Kidney capillary endothelial cell (primary cell): ENCODE measurements at places on chromosomes 4 and X.

DNA sequence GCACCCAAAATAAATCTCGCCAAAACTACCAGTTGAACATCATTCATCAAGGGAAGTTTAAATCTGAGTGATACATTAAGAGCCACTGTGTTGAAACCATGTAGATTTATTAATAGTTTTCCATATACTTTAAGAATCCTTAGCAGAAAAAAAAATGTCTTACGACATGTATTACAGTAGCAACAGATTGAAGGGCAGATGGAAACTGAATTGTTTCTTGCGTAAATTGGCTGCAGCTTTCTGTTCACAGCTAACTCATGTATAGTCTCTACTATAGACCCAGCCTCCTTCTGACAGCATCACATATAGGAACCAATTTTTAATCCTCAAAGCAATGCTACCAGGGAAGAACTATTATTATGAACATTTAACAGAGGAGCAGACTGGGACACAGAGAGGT, 195.2 kb upstream of the PUDP start:
- no peak for DNase-seq

DNA sequence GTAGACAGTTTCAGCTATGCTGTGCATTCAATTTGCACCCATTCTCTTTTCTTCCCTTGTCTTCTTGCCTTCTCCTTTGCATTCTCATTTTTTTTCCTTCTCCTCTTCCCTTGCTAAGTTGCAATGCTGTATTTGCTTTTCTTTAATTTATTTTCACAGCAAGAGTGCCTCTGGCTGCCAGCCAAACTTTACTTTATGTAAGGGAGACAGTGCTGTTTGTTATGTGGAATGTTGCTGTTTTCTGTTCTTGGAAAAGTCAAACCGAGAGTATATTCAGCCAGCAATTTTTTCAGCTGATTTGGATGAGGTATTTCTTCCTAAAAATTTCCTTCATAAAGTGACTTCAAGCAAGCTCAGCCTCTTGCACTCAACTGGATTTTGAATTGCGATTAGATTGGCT, 1293.4 kb downstream of the ARAP2 start:
- no peak for DNase-seq

DNA sequence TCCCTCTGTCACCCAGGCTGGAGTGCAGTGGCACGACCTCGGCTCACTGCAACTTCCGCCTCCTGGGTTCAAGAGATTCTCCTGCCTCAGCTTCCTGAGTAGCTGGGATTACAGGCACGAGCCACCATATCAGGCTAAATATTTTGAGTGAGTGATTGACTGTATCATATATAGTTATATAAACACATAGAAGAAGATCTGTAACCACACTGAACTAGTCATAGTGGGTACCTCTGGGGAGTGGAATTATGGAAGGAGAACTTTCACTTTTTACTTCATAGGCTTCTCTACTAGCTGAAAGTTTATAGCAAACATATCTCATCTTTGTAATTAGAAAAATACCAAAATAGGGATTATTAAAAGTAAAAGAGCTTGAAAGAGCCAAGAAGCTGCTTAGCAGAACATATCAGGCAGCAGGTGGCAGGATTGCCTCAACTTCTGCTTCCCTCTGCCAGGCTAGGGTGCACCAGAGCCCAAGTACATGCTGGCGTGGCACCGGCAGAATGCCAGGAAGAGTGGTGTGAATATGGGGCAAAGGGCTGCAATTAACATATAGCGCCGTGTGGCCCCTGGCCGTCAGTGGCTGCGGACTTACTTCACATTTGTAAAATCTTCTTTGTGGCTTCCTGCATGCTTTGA, 39.5 kb upstream of the CD40LG start:
- DNase-seq: peak; percentile 11

GRCh38 chrX:44428989-44429627, 85.6 kb upstream of the EFHC2 start:
- no peak for DNase-seq

DNA sequence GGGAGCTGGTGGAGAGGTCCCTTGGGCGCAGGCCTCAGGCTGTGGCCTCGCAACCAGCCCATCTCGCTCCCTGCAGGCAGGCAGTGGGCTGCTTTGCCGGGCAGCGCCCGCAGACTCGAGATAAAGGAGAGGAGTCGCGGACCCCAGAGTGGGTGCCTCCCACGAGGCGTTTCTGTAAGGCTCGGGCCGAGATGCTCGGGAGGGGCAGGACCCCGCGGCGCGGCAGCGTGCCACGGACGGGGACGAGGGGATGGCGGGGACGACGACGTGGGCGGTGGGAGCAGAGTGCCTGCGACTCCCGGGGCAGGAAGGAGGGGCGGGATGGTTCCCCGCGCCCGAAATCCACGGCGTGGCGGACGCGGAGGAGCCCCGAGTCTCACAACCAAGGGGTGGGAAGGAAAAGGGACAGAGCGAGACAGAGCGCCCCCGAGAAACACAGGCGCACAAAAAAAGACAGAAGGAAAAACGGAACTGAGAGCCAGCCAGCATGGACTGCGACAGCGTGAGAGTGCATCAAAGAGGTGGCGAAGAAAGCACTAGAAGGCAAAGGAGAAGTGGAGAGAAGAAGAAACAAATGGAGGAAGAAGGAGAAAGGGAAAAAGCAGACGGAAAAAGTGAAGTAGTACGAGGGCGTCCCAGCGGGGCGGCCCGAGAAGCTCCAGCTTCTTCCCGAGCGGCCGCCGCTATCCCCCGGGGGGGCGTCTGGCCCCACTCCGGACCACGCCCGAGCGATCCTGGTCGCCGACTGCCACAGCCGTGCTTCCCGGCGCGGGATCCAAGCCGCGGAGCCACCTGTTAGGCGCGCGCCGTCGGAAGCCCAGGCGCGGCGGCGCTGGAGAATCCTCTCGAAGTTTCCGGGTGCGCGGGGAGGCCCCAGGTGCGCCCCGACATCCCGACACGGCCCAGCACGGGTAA, 1.5 kb downstream of the BEND4 start:
- no peak for DNase-seq

DNA sequence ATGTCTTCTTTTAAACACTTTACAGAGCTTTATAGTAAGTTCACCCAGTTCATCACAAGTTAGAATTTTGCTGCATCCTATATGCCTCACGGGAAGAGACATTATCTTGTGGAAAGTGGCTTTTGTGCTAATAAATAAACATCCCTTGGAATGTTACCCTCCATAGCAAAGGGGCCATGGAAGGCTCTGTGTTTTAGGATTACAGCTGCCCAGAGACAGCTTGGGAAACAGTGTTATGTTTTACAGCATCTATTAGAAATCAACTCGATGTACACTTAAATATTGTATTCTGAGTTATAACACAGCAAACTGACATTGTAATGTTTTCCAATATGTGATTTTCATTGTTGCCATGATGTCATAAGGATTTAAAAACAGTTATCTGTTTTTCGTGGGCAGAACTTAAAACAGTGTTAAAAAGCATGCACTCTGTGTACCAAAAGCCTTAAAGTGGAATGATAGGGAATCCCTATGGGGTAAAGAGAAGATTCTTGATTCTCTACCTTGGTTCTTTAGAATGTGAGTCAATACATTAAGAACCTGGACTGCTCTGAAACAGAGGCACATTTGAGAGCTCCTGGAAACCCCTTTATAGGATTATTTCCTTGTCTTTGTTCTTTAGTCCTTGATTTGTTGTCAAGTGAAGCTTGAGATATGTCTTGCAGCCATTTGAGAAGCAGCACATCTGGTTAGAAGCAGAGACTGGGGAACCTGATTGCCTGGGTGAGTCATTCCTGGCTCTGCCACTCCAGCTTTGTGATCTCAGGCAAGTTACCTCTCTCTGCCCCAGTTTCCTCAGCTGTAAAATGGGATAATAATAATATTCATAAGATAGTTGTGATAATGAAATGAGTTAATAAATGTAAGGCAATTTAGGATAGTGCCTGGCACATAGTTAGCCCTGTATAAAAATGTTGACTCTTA, 41.6 kb downstream of the ARHGAP10 start:
- DNase-seq: peak; percentile 39

DNA sequence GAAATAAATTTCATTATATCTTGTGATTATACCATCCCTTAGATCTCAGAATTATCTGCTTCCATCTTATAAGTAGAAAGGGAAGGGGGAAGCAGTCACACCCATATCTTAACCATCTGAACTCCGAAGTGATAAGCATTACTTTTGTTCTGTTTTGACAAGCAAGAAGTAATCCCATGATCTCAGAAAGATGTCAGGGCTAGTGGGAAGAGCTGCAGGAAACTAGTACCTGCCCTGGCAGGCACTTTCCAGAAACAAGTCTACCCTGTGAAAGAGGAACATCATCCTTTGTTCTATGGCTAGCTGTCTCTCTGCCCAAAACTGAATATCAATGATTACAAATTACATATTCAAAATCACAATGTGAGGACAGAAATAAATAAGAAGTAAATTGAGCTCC, 244.4 kb downstream of the SPOCK3 start:
- no peak for DNase-seq

DNA sequence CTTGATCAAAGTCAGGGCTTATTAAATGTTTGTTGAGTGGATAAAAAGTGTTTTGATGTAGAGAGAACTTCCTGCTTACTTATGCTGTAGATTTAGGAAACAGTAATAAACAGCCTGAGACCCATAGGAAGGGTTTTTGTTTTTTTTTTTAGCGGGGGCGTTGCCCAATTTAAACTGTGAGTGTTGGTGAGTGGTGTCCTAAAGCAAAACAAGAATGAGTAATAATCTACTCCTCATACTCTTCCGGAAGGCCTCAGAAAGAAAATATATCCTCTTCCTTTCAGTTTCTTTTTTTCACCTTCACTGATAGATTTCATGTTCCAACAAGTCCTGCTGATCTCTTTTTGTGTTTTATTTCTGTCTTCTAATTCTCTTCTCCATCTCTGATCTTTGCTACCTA, 104.4 kb upstream of the SCML1 start:
- DNase-seq: peak; percentile 6

DNA sequence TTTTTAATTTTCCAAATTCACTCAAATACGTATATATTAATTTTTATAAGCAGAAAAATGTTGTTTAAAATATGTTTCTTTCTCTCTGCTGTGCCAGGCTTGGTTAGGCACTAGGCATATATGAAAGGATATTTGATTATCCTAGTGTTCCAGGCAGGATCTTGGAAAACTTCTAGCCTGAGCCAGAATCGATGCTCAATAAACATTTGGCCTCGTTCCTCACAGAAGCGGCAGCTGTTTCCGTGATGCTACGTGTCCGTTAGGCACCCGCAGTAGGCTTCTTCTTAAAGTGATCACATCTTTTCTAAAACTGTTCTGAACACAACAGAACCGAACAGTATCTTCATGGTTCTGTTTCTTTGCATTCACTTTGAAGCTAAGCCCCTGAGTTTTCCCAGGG, 50.1 kb upstream of the CRMP1 start:
- no peak for DNase-seq

GRCh38 chr4:180674619-180675358, 1568.4 kb upstream of the TENM3 start:
- DNase-seq: no peak

DNA sequence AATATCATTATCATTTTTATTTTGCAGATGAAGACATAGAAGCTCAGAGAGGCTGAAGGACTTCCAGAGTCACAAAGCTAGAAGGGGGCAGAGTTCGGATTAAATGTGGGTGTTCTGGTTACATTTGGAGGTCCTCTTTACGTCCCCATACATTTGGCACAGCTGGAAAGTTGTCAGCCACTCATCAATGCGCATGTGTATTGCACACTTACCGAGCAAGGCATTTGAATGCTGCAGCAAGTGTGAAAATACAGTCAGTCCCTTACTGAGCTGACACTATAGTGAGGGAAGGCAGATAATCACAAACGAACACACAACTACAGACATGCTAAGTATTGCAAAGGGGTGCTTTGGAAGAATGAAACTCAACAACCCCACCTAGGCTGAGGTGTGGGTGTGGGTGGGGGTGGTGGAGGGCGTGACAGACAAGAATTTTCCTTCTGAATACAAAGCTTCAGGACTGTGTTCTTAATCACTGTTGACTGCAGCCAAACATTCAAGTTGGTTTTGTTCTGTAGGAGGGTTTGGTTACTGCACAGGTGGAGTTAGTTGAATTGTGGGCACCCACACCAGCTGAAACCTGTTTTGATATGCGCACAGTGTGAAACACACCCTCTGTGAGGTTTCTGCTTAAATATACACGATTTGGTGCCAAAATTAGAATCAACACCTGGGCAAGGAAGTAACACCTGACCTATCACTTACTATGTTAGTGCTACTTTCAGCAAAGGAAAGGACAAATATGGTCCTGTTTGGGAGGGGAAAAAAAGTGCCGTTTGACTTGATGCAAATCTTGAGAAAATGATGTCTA, 72.4 kb downstream of the COQ2 start:
- DNase-seq: no peak

- DNase-seq: no peak
Measured at GRCh38 chr4:54234497-54235205, 5.6 kb downstream of the PDGFRA start.

GRCh38 chrX:24526616-24527015, 61.5 kb downstream of the PDK3 start:
- no peak for DNase-seq

DNA sequence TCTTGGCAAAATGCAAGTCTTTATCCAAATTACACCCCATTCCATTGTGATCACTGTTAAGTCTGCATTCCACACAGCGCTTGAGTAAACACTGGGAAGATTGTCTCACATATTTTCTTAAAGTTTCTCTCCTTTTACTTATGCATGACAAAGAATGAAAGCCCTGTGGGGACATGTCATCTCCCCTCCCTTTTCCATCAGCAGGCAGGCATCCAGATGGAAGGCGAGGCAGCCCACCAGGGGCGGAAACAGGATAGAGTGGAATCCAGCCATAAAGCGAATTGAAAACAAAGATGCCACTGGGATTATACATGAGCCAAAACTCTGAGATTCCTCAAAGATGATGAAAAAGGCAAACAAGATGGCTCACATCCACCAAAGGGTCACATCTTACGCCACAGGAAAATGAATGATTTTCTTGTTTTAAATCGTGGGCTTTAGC, 78.2 kb downstream of the AFAP1 start:
- DNase-seq: peak; percentile 22

GRCh38 chr4:121873604-121874003, 3.3 kb upstream of the BBS7 start:
- no peak for DNase-seq

GRCh38 chr4:166092797-166093290, 219.8 kb downstream of the TLL1 start:
- no peak for DNase-seq

DNA sequence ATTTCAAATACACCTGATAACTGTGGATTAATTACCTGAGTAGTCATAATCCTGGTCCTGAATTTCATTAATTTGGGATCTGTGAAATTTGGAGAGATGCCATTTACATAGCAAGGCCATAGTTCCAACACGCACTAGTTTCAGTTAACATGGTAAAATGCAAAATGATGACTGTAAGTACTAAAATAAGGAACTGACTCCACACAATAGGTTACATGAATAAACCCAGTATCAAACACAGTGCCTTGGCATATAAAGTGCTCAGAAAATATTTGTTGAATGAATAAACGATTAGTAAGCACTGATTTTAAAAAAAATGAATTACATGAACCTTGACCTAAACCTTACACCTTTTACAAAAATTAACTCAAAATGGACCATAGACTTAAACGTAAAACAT, 9.0 kb downstream of the FBXO8 start:
- no peak for DNase-seq

DNA sequence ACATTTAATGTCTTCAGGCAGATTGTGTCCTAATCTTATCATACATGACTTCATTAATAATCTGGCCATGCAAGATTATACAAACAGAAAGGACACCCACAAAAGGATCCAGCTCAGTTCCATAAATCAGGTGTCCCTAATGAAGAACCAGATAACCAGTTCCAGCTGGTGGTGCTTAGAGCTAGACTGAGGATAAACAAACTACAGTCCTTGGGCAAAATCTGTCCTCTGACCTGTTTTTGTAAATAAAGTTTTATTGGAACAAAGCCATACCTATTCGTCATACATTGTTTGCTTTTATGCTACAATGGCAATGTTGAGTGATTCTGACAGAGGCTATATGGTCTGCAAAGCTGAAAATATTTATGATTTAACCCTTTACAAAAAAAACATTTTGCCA, 199.5 kb downstream of the MID1IP1 start:
- DNase-seq: no peak
